ENCODE measurements at places on chromosomes 3 and 15. TPM values are rescaled to one million over a fixed set of nuclear protein-coding genes. Genes with fewer than 3 reads are reported as not detected.

ZFYVE19 gene
- total RNA-seq: 19.7 TPM

LIPC gene
- total RNA-seq: 0.11 TPM

C2CD4B gene
- total RNA-seq: 0.07 TPM

SLC28A2 gene
- not detected for total RNA-seq

PPM1L gene
- 0.50 TPM for total RNA-seq

CPEB1 gene
- total RNA-seq: 2.9 TPM
